ENCODE measurements at places on chromosomes 6 and 20.

- no peak for DNase-seq
These were observed 60.5 kb downstream of the CYB5R4 start for GRCh38 chr6:83920017-83920416.

DNA sequence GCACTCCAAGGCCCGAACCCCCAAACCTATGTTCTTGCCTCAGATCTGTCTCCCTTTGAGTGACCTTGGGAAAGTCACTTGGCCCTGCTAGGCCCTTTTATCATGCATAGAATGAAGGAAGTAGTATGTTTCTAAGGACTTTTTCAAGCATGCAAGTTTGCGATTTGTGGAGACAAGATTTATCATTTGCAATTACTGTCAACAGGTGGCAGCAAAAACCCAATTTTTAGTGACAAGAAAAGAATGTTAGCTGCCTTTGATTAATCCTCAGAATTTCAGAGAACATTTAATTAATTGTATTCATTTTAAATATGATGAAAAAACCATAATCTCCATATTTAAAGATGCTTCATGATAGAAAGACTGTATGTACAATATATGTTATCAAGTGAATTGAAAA, 28.3 kb upstream of the PREP start:
- DNase-seq: no peak

- DNase-seq: no peak
These were observed 452.0 kb downstream of the EPHA7 start for GRCh38 chr6:92967362-92967761.

GRCh38 chr6:70186461-70186860, 116.4 kb downstream of the COL9A1 start:
- DNase-seq: no peak

DNA sequence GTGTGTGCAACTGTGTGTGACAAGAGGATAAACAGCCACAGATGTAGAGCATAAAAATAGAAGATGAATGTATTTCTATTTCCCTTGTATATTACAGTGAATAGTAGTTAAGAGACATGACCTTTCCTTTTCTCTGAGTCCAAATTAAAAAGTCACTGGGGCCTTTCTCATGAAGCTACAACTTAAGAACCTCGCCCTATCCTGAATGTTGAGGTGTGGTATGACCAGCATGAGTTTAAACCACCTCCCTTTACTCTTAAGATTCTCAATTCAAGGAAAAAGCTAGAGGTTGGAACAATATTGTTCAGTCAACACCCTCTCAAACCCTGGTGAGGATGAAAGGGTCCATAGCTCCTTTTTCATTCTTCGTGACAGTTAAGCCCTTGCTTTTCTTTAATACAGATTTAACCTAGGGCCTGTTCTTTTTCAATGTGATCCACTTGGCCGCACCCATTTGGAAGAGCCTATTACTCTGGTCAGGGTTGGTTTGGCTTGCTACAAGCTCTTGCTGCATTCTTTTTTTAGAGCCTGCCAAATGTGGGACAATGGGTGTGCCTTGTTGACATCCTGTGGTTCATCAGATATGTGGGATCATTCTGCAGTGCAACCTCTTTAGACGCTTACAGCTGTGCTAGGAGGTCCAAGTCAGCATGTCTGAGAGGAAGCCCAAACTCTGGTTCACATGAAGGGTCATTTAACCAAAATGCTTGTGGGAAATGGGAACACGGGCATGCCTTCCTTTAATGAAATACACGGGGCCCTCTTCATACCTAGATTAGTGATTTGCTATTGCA, 290.0 kb downstream of the HAO1 start:
- no peak for DNase-seq

- no peak for DNase-seq
These were observed 9.4 kb downstream of the TREML2 start for GRCh38 chr6:41191569-41191968.
